ENCODE measurements at places on chromosomes 5 and 9. TPM values are rescaled to one million over a fixed set of nuclear protein-coding genes. Genes with fewer than 3 reads are reported as not detected.

MRPS30 gene
- 57.2 TPM for total RNA-seq

WNT8A gene
- total RNA-seq = not detected

MSX2 gene
- 2.2 TPM for total RNA-seq

TRMO gene
- 19.9 TPM for total RNA-seq

GRCh38 chr5:157511651-157512644 is 51.9 kb downstream of the NIPAL4 start:
- DNase-seq = peak; percentile 98

Data from IMR-90 (cell line).